LNCaP clone FGC (cell line): ENCODE measurements at places on chromosomes 2 and 18.
A peak's percentile ranks its signal among the peaks of the same experiment; 100 is the strongest.

DNA sequence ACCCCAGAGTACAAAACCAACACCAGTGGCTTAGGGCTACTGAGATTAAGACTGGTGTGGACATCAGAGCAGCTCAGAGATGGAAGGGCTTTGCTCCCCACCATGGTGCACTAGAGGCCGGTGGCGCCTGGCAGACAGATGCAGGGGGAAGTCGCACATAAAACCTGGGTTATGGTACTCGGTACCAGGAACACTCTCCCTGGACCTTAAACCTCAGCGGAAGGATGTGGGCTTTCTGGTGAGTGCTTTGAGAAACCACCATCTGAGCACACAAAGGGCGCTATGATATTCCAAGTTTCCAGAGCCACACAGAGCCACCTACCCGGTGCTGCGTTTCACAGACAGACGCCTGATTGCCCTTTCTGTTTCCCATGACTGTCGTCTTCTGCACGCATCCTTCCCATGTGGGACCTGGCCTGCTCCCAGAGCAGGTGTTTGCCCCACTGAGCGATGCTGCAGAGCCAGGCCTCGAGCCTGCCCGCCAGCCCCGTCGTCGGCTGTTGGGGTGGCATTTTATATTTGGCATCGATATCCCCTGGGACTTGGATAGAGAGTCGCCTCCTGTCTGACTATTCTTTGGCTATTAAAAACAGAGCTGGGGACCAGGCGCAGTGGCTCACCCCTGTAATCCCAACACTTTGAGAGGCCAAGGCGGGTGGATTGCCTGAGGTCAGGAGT lies 89.5 kb upstream of the ODC1 start:
- no peak for DNase-seq

DNA sequence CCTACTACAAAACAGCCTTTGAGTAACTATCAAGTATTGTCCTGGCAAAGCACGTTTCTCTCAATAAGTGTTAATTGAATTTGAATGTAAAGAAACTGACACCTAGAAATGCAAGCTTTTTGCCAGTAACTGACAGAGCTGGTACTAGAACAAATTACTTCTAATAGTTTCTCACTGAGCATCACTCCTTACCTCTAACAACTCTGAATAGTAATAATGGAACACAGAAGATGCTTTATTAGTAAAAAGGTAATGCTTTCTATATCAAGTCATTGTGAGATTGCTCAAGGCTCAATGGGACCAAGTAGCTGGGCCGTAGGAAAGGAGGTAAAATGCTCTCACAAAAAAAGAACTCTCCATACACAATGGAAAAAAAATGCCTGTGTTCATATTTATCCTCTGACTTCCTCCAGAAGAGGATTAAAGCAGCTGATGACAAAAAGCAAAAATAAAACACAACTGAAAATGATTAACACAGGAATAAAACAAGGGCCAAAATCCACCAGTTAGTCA lies 11.8 kb downstream of the RASGRP3 start:
- DNase-seq, result no peak

GRCh38 chr2:23121968-23122648 lies 262.9 kb upstream of the KLHL29 start:
- no peak for DNase-seq

DNA sequence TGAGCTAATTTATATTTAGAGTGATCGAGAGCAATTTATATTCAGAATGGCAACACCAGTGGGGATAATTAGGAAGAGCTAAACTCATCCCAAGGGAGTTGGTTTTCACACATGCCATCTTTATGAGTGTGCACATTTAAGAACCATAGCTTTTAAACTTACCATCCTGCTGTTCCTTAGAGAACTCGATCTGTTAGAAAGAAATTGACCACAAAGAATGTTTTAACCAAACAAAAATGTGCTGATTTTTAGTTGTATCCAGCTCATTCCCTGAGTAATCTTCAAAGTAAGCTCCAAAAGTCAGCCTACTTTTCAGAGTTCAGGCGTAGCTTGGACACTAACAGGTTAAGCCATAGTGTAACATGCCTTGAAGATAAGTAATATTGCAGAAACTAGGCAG lies 12.6 kb downstream of the MYL1 start:
- no peak for DNase-seq

DNA sequence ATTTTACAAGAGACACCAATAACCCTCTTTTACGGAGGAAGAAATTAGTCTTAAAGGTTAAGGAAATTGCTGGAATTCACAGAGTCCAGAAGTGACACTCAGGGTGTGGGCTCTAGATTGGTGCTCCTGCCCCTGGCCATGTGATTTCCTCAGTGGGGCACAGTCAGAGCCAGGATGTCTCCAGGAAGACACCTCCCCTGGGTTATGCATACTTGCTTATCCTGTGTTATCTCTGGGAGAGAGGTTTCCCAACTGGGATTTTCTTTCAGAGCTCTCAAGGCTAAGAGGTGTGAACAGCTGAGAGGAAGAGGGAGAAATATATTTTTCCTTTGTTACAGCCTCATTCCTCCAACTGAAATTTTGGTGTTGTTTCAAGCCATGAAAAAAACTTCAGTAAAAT lies 125.6 kb upstream of the CELF4 start:
- DNase-seq, result no peak

DNA sequence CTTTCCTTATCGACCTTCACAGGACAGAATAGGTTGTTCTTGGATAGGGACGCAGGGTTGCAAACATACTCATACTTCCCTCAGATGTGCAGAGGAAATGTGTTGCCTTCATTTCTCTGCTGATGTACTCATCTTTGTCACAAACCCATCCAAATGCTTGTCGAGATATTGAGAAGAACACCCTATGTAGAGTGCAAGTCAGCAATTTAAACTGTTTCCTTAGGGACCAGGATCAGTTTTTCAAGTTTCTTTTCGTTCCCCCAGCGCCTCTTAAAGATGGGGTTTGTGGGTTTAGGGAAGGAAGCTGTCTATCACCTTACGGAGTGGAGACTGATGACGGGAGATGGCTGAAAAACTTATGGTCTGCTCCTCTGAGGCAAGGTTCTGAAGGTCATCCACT lies 474.2 kb downstream of the EPHA4 start:
- no peak for DNase-seq

DNA sequence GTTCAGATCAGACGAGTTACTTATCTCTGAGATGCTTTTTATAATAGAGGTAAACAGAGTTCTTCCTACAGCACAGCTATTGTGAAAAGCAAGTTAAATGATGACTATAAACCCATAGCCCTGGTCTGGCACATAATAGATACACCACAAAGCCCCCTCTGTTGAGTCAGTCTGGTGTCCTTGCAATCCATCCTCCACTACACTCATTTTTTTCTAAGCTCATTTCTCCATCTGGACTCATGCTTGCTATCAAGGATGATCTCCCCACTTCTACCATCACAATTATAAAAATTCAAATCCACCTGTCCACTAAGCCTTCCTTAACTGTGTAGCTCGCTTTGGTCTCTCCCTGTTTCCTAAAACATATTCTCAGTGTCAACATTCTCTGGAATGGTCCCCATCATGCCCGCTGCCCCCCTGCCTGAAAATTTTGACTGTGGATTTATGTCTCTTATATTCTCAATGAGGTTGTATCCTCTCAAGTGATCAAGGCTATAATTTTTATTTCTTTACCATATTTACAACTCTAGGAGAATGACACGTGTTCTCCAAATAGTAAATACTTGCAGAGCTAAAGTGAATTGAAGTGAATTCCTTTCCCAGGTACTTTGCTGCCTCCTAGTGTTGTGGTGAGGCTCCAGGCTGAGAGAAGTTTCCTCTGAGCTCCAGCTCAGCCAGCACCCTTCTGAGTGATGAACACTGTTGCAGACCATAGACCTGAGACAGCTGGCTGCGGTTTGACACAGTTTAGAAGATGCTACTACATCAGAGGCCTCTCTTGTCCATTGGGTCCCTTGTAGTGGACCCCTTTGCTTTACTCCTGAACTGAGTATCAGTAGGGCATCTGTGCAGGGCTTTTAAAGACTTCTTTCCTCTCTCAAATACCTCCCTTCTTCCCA lies 108.7 kb downstream of the DPP10 start:
- DNase-seq, result peak; percentile 38

- DNase-seq, result no peak
These were observed 246.2 kb downstream of the ARHGAP15 start for GRCh38 chr2:143375384-143375880.

- DNase-seq, result no peak
These were observed 56.2 kb upstream of the RMDN2 start for GRCh38 chr2:37868866-37869265.

DNA sequence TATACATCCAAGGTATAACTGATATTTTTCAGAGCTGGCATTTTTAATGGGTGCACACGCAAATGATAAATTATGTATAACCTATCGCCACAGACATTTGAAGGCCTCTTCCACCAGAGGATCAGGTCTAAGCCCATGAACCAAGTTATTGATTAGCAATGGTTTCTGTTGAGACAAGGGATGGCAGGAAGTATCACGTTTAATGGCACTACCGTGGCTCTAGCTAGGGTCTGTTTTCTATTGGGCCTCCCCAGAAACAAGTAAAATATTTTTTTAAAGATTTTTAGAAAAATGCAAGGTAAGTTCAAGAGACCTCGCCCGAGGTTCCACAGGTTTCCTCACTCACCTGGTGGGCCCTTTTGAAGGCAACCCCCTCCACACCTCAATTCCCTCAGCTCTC lies 667 bp downstream of the GFPT1 start:
- DNase-seq, result no peak

GRCh38 chr18:76803413-76803812 lies 18.9 kb upstream of the ZNF236 start:
- DNase-seq, result no peak

DNA sequence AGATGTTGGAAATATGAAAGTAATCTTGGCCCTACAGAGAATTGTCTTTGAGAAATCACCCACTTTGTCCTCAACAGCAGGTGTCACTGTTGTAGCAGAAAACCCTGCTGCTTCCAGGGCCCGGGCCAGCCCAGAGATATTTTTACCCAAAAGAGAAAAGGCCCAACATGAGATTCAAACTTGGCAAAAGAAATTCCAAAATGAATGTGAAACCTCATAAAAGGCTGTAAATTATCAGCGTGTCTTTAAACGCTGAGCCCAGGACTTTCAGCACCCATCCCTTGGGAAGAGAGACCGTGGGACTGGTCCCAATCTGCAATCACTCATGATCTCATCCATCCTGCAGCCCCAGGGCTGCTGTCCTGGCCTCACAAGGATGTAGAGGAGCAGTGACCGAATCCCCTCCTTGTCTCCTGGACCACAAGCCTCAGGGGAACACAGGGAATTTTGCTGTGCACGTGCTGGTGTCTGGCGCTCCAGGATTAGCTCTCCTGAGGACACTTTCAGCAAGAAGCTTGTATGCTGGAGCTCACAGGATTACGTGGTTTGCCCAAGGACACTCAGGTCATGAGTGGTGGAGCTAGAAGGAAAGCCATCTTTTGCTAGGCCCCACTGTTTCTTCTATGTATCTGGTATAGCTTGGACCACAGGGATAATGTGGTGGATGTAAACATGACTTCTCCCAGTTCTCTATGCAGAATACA lies 202.1 kb downstream of the RNF144A start:
- DNase-seq, result no peak

DNA sequence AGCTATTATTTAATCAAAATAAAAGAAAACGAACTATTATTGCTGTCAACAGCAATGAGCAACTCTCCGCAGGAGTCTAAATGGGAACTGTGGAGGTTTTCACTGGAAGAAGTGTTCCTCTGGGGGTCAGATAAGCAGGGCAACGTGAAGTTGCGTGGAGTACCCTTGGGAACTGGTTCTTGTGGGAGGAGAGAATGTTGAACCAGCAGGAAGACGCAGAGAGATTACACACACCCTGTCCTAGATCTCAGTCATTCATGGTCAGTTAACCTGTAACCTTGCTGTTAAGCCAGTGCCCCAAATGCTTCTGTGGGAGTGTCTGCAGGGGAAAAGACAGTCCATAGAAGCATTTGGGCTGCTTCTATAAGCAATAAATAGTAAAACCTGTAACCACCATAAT lies 20.4 kb upstream of the CABLES1 start:
- no peak for DNase-seq

GRCh38 chr18:58633874-58634273 lies 5.0 kb upstream of the ALPK2 start:
- no peak for DNase-seq

DNA sequence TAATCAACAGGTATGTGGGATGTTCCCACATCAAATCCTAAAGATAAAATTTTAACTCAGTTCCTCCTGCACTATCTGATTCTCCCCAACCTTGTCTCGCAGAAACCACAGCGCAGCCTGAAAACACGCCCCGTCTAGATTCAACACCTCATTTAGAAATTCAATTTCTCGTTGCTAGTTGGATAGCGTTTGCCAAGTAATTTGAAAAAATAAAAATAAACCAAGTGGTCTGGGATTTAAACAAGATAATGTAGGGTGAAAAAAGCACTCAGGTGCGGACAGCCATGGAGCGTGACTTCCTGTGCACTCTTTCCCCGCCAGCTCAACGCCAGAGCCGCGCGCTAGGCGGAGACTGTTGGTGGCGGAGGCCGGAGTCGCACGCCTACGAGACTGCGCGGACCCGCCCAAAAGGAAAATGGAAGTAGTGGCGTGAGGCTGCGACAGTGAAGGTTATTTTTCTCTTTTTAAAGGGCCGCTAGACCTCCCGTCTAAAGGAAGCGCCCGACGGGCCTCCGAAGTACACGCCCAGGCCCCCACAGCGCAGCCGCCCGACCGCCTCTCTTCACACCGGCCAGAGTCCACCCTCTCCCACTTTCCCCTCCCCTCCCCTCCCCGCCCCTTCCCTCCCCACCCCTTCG lies 615 bp upstream of the CCNT2 start:
- DNase-seq, result peak; percentile 58

GRCh38 chr2:46335391-46336282 lies 38.4 kb downstream of the EPAS1 start:
- peak; percentile 38 for DNase-seq

DNA sequence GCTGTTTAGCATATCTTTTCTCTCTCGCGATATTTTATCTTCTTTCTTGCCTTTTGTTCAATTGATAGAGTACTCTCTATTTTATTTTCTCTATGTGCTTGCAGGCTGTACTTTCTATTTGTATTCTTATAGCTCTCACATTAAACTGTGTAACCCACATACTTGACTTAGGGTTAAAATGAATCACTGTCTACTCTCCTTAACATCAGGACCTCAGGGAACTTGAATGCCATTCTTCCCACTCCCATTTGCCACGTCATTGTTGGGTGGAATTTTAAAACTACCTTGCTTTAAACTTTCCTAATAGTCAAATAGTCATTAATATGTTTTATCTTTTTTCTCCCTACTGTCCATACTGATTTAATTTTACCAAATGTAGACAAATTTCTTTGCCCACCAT lies 269.7 kb downstream of the ALPK2 start:
- no peak for DNase-seq

- DNase-seq, result no peak
These were observed 52.3 kb upstream of the ITGB6 start for GRCh38 chr2:160252278-160252887.
